Left renal pelvis (tissue), 4 donors: ENCODE measurements at places on chromosomes 4 and X. TPM values are rescaled to one million over a fixed set of nuclear protein-coding genes. Genes with fewer than 3 reads are reported as not detected.

DNA sequence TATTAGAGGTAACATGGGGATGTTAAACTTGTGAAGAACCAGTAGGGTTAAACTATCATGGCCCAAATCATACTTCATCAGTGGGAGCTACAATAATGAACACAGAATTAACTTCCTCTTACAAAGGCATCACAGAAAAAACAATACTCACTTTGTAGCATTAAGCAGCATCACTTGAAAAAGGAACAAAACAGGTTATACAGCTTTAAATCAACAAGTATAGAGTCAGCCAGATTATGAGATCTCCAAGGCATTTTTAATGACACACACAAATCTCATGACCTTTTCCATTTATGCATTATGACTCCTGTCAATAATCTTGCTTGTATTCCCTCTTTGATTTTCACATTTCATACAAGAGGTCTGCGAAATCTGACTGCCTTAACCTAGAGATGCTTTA is 18.3 kb downstream of the FBXL5 start:
- DNase-seq = no peak

Gene UGT2A1
- polyA plus RNA-seq = not detected

- no peak for DNase-seq
These were observed 13.1 kb downstream of the GASK1B start for GRCh38 chr4:158159718-158160094.

GRCh38 chr4:130689181-130689580 is 1593.2 kb downstream of the C4orf33 start:
- no peak for DNase-seq

DNA sequence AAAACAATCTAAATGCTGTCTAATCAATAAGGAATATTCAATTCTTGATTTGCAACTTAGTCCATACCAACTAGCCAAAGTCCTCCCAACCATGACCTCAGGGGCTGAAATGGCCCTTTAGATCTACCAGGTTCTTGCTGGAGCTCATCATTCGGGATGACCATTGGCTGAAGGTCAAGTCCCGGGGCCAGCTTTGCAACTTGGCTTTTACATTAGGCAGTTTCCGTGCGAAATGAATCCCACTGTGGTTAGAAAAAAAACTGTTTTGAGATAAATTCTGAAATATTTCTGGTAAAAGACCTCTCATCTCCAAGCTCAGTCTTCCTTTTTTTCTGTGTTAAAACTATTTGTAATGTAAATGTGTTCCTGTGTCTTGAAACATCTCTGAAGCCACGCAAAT is 178.6 kb downstream of the TENM3 start:
- DNase-seq = no peak

GRCh38 chrX:77917294-77917933 is 6.9 kb downstream of the ATP7A start:
- DNase-seq = no peak

DNA sequence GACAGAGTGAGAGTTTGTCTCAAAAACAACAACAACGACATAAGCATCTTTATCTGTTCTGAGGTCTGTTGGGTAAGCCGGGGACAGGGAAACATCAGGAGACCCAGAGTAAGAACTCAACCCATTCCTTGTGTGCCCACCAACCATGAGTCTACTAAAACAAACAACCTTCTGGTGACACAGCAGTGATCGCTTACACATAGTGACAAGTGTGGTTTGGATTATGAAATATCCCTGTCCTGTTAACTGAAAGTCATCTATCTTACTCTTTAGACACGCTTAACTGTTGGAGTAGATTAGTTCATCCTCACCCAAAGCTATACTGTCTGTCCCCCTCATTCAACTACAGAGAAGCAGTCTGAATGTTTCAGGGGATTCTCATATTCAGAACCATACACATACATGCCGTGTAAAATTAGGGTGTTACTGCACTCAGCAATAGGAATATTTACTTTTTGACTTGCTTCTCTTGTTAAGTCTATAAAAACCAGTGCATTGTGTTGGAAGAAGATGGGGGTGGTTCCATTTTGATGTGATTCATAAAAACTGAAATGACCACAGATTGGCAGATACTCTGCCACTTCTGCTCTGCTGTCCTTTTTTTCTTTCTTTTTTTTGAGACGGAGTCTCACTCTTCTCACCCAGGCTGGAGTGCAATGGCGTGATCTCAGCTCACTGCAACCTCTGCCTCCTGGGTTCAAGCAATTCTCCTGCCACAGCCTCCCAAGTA is 27.4 kb downstream of the PHKA2 start:
- DNase-seq = no peak

- no peak for DNase-seq
These were observed 113.2 kb upstream of the PPP2R3B start for GRCh38 chrX:499870-500364.

GRCh38 chr4:6031846-6032245 is 13.6 kb upstream of the C4orf50 start:
- DNase-seq = no peak

Gene ASB12
- polyA plus RNA-seq = 0.59 TPM

DNA sequence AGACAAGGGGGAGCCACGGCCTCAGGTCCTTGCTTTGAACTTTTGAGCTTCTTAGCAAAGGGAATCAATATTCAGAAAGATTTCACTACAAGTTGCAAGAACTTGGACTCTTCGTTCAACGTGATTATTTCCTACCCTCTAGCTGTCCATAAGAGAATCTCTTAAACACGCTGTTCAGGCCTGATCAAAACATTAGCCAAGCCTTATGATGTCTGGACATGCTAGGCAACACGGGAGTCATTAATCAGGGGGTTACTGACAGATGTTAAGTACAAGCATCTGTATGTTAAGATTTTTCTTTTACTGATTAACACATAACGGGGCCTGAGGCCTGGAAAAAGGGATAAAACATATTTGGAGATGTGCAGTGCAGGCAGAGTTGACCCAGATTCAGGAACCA is 138.9 kb upstream of the IL1RAPL2 start:
- no peak for DNase-seq

Gene PLXNB3
- 1.5 TPM for polyA plus RNA-seq

DNA sequence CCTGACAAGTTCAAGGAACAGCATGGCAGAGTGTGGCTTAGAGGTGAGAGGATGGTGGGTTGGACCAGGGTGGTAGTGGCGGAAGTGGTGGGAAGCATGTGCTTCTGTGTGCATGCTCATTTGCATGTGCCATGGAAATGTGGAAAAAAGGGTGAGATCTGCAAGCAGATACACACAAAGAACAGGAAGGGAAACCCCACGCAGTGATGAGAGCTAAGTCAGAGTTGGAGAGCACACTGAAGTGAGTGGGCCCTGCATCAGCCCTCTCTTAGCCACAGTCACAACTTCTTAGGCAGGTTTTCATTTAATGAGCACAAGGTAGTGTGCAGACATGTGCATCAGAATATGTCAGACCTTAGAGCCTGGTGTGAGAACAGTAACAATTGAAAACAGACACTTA is 483.8 kb downstream of the AFF2 start:
- no peak for DNase-seq

DNA sequence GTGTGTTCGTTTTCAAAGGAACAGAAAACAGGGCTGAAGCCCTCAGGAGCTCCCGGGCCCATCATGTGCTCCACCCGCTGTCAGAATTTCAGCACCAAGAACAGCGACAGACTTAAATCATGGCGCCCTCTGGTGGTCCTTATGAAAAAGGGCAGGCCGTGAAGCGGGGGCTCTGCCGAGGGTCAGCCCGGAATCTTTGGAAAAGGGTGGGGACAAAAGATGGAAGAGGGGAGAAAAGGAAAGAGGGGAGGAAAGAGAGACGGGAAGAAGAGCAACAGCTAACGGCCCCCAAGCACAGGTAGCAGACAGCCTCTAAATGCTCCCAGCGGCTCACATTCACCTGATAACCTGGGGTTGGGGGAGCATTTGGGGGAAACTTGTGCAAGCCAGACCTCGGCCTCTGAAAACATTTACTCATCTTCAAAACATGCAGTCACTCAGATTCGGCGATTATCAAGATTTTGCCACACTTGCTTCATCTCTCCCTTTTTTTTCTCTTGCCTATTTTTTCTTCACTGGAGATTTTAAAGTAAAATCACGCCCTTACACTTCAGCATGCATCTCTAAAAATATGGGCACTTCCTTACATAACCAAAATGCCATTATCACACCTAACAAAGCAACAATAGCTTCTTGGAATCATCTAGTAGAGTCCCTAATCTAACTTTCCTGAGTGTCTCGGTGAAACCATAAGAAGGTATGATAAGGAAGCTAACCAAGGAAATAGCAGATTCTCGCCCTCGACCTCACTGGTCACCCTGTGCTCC is 28.1 kb upstream of the MAN2B2 start:
- DNase-seq = peak; percentile 53

DNA sequence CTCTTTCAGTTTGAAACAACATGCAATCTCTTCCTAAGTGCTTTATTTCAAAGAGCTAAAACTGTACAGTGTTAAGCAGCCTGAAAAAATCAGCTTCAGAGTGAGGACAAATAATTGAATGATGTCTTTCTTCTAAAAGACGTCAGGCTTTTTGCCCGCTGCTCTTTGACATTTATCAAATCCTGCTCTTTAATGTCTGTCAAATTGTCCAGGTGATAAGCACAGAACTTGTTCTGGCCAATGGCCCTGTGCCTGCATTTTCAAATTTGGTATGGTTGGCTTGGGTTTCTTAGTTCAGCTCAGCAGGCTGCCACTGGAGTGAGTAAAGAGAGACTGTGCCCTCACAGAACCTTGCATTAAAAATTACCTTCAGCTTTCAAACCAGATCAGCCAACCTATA is 712.9 kb upstream of the LCORL start:
- no peak for DNase-seq

- no peak for DNase-seq
These were observed 103.1 kb upstream of the GPRIN3 start for GRCh38 chr4:89410687-89411086.

- no peak for DNase-seq
These were observed 246.9 kb upstream of the GIMD1 start for GRCh38 chr4:106615410-106615945.

- no peak for DNase-seq
These were observed 665 bp downstream of the PSMD10 start for GRCh38 chrX:108090491-108091263.

GRCh38 chr4:6888506-6889071 is 21.0 kb upstream of the TBC1D14 start:
- DNase-seq = no peak

Gene COL4A6
- 17.8 TPM for polyA plus RNA-seq

Gene PABPC5
- polyA plus RNA-seq = 8.6 TPM

DNA sequence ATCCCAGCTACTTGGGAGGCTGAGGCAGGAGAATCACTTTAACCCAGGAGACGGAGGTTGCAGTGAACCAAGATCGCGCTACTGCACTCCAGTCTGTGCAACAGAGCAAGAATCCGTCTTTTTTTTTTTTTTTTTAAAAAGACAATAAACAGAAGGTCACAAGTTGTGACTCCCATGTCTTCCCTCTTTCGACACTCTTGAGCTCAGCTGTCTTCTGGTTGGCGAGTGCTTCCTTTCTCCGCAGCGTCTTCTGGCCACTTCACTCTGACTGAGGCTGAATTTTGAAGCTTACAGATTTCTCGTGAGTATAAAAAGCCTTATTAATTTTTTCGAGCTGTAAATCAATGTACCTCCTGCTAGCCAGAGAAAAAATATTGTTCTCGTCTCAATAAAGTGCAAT is 124.9 kb downstream of the STOX2 start:
- no peak for DNase-seq

Gene ANXA3
- polyA plus RNA-seq = 43.5 TPM

Gene MAGED4
- polyA plus RNA-seq = 51.6 TPM

DNA sequence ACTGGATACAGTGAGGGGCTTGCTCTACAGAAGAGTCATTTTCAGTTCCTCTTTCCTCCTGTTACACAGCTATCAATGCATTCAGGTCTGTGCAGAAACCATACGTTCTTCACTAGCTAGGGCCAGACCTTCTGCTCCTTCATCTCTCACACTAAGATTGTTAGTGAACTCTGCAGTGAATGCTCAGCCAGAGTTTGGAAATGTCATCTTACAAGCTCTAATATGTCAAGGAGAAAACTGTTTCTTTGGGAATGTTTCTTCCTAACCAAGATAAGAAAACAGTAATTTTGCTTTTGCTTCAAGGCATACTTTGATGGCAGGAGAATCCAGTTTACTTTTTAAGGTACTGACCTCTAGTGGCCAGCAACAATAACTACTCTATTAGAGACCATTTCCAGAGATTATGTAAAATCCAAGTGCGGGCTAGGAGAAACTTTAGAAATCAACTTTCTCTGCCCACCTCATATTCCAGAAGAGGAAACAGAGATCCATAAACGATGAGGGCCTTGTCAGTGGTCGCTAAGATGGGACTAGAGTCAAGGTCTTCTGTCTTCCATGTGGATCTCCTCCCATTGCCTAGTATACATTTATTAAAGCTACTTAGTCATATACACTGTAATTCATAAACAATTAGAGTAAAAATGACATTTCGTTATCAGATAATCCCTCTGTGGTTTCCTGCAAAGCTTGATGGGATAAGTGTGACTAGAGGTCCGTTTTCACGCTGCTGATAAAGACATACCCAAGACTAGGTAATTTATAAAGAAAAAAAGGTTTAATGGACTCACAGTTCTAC is 12.1 kb upstream of the CC2D2A start:
- no peak for DNase-seq

DNA sequence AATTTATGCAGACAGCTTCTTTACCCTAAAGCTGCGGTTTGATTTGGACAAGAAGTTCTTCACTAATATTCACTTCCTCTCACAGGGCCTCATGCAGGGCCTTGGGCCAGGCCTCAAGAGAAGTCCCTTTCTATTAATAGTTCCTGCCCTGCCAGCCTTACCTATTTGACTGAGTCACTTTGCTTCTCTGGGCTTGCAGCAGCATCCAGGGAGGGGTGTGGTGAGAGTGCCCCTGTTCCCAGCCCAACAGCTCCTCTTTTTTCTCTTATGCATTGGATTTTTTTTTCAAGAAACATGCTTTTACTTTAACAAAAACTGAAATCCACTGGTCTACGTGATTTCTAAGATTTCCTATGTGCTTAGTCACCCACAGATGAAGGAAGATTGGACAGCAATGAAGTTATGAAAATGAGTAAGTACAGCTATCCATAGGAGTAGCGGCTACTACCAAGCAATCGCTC is 26.7 kb downstream of the FAM156B start:
- no peak for DNase-seq

DNA sequence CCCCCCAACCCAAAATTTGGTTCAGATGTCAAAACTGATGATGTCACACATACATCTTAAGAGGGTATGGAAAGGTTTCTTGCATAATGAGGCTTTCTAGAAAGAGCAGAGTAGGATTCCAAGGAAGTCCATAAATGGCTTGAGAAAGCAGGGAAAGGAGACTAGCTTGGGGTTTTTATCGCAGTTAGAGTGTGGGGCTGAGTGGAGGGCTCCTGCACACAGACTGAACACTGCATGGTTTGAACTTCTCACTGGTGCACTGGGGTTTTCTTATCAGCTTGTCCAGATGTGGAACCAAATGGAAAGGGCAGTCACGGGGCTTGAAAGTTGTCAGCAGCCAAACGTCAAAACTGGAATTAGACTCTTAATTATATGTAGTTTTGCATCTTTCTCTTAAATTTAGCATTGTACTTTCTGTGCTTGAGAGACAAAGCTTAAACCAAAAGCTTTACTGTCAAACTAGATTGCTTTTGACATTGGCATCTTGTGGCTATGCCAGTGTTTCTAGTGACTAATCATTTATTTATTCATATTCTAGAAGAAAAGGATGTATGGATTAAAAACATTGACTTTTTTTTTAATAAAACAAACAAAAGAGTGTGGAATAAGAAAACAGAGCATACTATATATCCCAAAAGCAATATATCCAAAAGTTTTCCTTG is 78.3 kb upstream of the STIM2 start:
- DNase-seq = no peak

Gene RBMXL3
- polyA plus RNA-seq = not detected
